Osteoblast (primary cell): ENCODE measurements at places on chromosomes 5 and 9. TPM values are rescaled to one million over a fixed set of nuclear protein-coding genes. Genes with fewer than 3 reads are reported as not detected.

SPINK6 gene
- total RNA-seq = not detected in 2 replicates

DMGDH gene
- 7.2 and 9.7 TPM in 2 replicates for total RNA-seq

FOXD4L6 gene
- total RNA-seq = under 0.01 TPM in 1 of 2 replicates, not detected in the other

SLC6A3 gene
- total RNA-seq = not detected in 2 replicates

DNAI1 gene
- 47.4 TPM in 1 of 2 replicates, not detected in the other for total RNA-seq

KCNIP1 gene
- total RNA-seq = not detected in 2 replicates

NLN gene
- 32.4 and 35.5 TPM in 2 replicates for total RNA-seq

MCTP1 gene
- total RNA-seq = 5.8 and 6.8 TPM in 2 replicates

ENTREP1 gene
- under 0.01 TPM in 2 replicates for total RNA-seq

LHX3 gene
- total RNA-seq = under 0.01 TPM in 1 of 2 replicates, not detected in the other

GRXCR2 gene
- total RNA-seq = not detected in 2 replicates

GRM6 gene
- total RNA-seq = not detected in 2 replicates

CCL19 gene
- total RNA-seq = not detected in 2 replicates

PGGT1B gene
- total RNA-seq = 14.1 and 17.4 TPM in 2 replicates

CARD6 gene
- total RNA-seq = 19.5 and 24.8 TPM in 2 replicates
